Body of pancreas (tissue), 4 donors: ENCODE measurements at places on chromosomes 5 and 9. TPM values are rescaled to one million over a fixed set of nuclear protein-coding genes. Genes with fewer than 3 reads are reported as not detected.

GRCh38 chr5:13745508-13745907 is 199.0 kb downstream of the DNAH5 start:
- H3K4me3 ChIP-seq: no peak overlapping the region
- no peaks in the 10 kb centered on the region for H3K4me1 ChIP-seq
- no peak overlapping the region for H3K27ac ChIP-seq

LECT2 gene
- total RNA-seq: not detected

- H3K4me3 ChIP-seq: no peak overlapping the region
- H3K4me1 ChIP-seq: no peaks in the 10 kb centered on the region
- no peaks in the 10 kb centered on the region for H3K36me3 ChIP-seq
- no peak for DNase-seq
- no peak overlapping the region for H3K27ac ChIP-seq
Measured at GRCh38 chr5:78750281-78750680, 101.7 kb upstream of the LHFPL2 start.

DNA sequence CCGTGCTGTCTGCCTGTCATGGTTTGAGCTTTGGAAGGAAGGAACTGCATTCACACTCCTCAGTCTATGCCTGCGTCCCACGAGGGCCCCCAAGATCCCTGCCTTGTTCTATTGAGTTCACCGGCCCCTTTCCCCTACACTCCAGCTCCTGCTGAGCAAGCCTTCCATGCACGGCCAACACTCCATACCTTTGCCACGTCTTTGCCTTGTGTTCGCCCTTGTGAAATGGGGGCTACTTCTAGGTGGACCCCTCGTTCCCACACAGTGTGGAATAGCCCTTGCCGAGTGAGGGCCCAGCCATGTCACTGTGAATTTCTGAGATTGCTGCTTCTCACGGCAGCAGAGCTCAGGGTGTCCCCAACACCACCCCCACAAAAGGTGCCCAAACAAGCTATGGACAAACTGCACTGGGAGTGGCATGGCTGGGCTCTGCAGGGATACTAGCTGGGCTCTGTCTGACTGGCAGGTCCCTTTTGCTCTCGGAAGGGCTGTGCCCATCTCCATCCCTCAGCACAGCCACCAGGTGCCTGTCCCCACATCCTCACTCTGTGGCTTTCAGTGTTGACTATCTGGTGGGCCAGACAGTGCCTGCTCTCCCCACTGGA is 67.9 kb upstream of the ADAMTS2 start:
- no peak overlapping the region for H3K4me3 ChIP-seq
- H3K27me3 ChIP-seq: no peaks in the 10 kb centered on the region
- no peaks in the 10 kb centered on the region for H3K36me3 ChIP-seq
- H3K4me1 ChIP-seq: no peaks in the 10 kb centered on the region
- H3K27ac ChIP-seq: no peak overlapping the region

DNA sequence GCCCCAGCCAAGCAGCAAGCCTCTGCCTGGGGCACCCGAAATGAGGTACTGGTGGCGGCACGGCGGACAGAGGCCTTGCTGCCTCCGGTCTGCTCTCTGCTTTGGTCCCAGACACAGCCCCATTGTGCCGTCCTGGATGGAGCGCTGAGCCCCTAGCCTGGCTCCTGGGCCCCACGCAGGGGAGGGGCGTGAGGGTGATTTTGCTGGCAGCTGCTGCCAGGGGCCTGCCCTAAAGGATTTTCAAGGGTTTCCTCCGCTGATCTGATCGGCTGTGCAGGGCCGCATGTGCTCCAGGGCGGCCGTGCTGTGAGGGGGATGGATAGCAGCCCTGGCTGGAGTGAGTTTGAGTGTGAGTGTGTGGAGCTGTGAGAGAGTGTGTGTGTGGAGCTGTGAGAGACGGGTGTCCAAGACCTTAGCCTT is 1.3 kb downstream of the GPSM1 start:
- H3K27me3 ChIP-seq: no peaks in the 10 kb centered on the region
- no peaks in the 10 kb centered on the region for H3K36me3 ChIP-seq
- no peak overlapping the region for H3K27ac ChIP-seq
- no peak for DNase-seq
- H3K4me1 ChIP-seq: peaks cover 13% of the 10 kb centered on the region

DNA sequence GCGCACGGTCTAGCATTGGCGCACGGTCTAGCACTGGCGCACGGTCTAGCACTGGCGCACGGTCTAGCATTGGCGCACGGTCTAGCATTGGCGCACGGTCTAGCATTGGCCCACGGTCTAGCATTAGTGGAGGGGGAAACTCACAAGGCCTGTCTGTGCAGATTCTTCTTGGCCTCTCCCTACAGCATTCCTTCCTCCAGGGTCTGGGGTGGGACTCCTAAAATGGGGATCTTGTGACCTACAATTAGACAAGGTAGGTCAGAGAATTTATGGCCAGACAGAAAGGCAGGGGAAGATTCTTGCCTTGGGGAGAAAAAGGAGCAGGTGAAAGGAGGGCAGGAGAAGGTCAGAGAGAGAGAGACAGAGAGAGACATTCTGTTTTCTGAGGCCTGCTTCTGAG is 5.4 kb upstream of the GBGT1 start:
- no peak overlapping the region for H3K27ac ChIP-seq
- H3K27me3 ChIP-seq: no peaks in the 10 kb centered on the region

DNA sequence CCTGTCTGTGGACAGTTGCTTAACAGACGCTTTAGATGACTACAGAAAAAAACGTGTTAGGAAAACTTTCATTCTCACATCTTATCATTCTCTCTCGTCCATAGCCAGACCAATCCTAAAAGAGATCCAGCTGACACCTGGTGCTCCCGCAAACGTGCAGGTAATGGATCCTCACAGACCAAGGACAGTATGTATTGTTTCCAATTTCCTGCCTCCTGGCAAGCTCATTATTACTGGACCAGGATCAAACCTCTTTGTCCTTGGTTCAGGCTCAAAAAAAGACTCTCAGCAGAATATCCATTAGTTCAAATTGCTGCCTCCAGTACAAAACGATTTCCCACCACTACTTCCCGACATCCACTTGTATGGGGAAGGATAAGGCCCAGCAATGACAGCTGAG is 62.4 kb downstream of the SERINC5 start:
- H3K4me3 ChIP-seq: no peak overlapping the region
- no peak for DNase-seq
- H3K27me3 ChIP-seq: no peaks in the 10 kb centered on the region
- peaks cover 37% of the 10 kb centered on the region for H3K4me1 ChIP-seq

- no peaks in the 10 kb centered on the region for H3K4me1 ChIP-seq
- H3K27me3 ChIP-seq: no peaks in the 10 kb centered on the region
- no peak overlapping the region for H3K4me3 ChIP-seq
- H3K27ac ChIP-seq: no peak overlapping the region
Measured at GRCh38 chr5:43320846-43321245, 7.6 kb upstream of the HMGCS1 start.

DNA sequence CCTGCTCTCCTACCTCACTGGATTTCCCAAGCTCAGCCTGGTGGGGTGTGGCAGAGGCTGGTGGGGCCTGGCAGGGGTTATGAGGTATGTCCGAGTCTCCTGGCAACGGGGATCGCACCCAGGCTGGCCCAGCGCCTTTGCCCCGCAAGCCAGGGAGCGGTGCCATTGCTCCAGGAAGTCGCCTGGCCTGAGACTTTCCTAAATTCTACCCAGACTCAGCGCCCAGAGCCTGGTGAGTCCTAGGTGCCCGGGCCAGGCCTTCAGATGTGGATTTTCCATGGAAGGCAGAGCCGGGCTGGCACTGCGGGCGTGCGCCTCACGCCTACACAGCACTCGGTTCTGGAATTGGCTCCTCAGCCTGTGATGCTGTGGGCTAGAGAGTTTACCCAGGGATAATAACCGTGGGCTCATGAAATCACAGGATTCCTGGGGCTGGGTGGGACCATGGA is 155.4 kb upstream of the COL5A1 start:
- no peaks in the 10 kb centered on the region for H3K4me1 ChIP-seq
- no peak overlapping the region for H3K27ac ChIP-seq
- H3K27me3 ChIP-seq: no peaks in the 10 kb centered on the region
- no peak overlapping the region for H3K4me3 ChIP-seq
- no peaks in the 10 kb centered on the region for H3K36me3 ChIP-seq
- DNase-seq: peak; percentile 4

EDIL3 gene
- 4.7 TPM for total RNA-seq

GMCL2 gene
- total RNA-seq: not detected

DNA sequence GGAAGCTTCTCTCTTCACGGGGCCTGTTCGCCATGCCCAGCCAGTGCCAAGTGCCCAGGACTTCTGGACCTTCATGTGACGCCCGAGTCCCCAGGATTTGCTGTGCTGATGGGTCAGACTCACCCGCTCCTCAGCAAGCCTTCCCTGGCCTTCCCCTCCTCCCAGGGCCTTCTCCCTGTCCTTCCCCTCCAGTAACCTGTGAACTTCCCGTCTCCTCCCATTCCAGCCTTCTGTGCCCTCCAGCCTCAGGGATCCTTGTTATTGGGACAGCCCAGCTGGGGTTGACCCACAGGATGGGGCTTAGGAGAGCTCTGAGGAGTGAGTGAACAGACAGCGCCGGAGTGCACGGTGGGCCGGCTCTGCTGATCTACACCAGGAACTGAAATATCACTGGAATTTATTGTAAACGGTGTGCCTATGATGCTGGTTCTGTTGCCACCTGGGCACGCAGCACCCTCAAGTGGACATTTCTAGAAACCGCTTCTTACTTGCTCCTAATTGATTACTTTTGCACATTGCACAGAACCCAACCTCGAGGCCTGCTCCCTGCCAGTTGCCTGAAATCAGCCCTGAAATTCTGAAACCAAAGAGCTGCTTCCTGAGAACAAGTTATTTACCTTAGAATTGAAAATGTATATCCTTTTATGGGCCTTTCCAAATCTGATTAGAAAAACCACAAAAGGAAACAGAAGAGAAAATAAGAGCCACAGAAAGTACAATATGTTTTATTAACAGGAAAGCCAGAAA is 1.5 kb downstream of the SPAAR start:
- no peaks in the 10 kb centered on the region for H3K36me3 ChIP-seq
- H3K4me3 ChIP-seq: no peak overlapping the region
- H3K27ac ChIP-seq: no peak overlapping the region
- DNase-seq: peak; percentile 51
- no peaks in the 10 kb centered on the region for H3K27me3 ChIP-seq

DNA sequence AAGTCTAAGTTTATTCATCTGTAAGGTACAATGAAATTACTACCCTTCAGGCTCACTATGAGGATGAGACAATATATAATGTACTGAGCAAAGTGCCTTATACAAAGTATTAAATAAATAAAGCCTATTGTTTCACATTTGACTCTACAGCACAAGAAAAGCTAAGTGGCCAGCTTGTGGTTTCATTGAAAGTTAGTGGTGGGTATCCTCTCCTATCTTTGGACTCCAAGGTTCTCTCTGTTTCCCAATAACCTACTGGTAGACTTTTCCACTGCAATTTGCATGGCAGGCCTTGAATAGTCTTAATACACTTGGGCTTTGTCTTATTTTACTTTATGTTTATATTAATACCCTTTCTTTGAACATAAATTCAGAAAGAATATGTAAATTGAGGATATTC is 262.7 kb downstream of the DEPDC1B start:
- no peak overlapping the region for H3K27ac ChIP-seq
- H3K4me1 ChIP-seq: no peaks in the 10 kb centered on the region
- DNase-seq: no peak
- H3K27me3 ChIP-seq: no peaks in the 10 kb centered on the region
- H3K4me3 ChIP-seq: no peak overlapping the region
- H3K36me3 ChIP-seq: no peaks in the 10 kb centered on the region

GRCh38 chr5:125536582-125536981 is 790.1 kb upstream of the ZNF608 start:
- H3K27ac ChIP-seq: no peak overlapping the region
- H3K4me3 ChIP-seq: no peak overlapping the region
- no peaks in the 10 kb centered on the region for H3K4me1 ChIP-seq
- no peaks in the 10 kb centered on the region for H3K27me3 ChIP-seq
- no peak for DNase-seq
- no peaks in the 10 kb centered on the region for H3K36me3 ChIP-seq

DNA sequence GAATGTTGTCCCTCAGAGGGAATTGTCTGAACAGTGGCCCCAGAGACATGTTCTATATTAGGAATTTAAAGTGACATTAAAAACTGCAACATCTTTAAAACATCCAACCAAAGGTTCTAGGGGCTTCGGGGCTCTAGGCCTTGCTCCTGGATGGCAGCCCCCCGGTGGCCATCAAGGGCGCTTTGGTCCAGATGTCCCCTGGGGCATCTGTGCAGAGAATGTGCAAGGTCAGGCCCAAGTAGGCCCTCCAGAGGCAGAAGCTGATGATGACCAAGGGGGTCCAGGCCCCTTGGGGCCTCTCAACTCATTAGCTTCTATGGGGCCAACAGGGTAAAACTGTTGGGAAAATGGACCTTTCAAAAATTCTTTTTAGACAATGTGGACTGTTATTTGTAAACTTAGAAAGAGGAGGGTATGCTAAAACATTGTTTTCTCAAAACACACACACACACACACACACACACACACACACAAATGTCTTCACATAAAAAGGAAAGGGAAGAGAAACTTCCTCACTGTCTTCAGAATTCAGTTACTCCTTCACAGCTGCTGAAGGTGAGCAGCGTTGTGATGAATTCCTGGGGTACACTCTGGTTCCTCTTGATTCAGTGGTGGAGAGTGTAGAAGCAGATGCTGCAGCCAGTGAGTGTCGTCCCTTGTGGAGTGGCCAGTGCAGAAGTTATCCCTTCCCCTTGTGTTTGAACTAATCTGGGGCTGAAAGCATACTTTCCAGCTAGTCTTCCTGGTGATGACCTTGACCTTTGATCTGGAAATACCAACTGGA is 125.2 kb downstream of the WDR41 start:
- no peaks in the 10 kb centered on the region for H3K36me3 ChIP-seq
- DNase-seq: no peak
- no peaks in the 10 kb centered on the region for H3K4me1 ChIP-seq
- no peak overlapping the region for H3K27ac ChIP-seq
- H3K27me3 ChIP-seq: no peaks in the 10 kb centered on the region

SPINK4 gene
- not detected for total RNA-seq

- no peak overlapping the region for H3K4me3 ChIP-seq
- no peak for DNase-seq
- H3K27ac ChIP-seq: no peak overlapping the region
- no peaks in the 10 kb centered on the region for H3K27me3 ChIP-seq
- no peaks in the 10 kb centered on the region for H3K36me3 ChIP-seq
Measured at GRCh38 chr9:113857875-113858274, 18.2 kb upstream of the ZNF618 start.

RNF180 gene
- 9.2 TPM for total RNA-seq

SLCO6A1 gene
- total RNA-seq: not detected

- peaks cover 10% of the 10 kb centered on the region for H3K4me1 ChIP-seq
- DNase-seq: peak; percentile 63
- H3K27me3 ChIP-seq: no peaks in the 10 kb centered on the region
- no peaks in the 10 kb centered on the region for H3K36me3 ChIP-seq
- H3K4me3 ChIP-seq: no peak overlapping the region
- H3K27ac ChIP-seq: no peak overlapping the region
Measured at GRCh38 chr9:33081128-33081851, 4.8 kb upstream of the SMU1 start.

PDE8B gene
- 15.8 TPM for total RNA-seq

GRCh38 chr5:14167211-14167845 is 24.2 kb downstream of the TRIO start:
- no peaks in the 10 kb centered on the region for H3K27me3 ChIP-seq
- H3K27ac ChIP-seq: no peak overlapping the region
- H3K36me3 ChIP-seq: no peaks in the 10 kb centered on the region
- H3K4me3 ChIP-seq: no peak overlapping the region
- H3K4me1 ChIP-seq: peaks cover 29% of the 10 kb centered on the region
